Hematopoietic multipotent progenitor cell (in vitro differentiated cells): ENCODE measurements at places on chromosomes 7 and 10.

DNA sequence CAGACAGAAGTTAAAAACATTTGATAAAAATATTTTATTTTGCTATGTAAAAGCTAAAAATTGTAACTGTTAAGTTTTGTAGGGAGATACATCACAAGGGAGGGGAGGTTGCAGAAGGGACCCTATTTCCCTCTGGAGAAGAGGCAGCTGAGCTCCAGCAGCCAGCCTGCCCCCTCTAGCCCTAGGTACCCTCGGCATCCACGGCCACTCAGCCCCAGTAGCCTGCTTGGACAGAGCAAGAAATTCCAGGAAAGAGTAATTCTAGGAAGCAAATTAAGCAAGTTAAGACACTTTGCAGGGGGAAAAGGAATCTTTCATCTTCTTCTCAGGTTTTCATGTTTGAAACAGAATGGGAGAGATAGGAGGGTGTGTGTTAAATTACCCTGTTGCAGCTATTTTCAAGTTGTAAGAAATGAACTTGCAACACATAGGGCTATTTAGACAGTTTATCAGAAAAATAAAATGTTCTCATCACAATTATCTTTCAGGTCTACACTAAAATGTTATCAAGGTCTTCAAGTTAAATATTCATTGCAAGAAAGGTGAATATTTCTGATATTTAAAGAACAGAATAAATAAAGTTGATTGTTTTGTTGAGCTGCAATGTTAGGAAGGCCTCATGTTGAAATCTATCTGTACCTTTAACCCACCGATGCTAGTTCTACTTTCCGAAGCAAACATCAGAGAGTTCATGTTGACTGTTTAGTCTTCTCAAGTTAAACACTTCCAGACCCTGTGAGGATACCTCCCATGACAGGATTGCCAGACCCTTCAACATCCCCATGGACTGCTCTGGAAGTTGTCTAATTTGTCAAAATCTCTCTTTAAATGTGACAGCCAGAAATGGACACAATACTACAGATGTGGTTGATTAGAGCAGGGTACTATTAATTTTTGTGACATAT, 5.5 kb downstream of the SGCE start:
- no peak for DNase-seq

GRCh38 chr7:37730501-37730900, 46.9 kb downstream of the GPR141 start:
- DNase-seq = no peak

DNA sequence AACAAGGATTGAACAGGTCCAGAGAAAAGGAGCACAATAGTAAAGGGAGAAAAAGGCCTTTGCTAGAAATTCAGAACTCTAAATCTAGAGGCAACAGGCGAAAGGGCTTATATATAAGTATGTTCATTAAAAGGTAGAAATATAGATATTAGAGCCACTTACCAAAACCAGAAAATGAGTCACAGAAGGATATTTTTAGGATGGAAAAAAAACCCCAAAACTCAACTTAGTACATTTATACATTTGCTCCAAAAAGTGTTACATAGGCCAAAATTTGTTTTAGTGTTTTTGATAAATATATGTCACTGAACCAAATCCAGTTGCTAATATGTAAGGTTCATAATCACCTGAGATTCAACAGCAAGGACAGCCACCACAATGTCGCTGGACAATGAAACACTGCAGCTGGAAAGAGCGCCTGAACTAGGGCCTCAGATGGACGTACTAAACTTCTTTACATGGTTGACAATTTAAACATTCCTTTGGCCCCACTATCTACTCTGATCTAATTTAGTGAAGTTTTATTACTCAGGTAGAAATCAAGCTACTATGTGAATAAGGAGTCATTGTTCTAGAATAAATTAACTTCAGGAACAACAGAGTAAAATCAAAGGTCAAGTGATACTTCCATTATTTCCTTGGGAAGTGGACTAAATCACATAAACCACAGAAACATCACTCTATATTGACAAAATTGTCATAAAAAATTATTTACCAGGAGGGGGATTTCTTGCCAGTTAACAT, 10.9 kb downstream of the FAM3C start:
- DNase-seq = no peak

DNA sequence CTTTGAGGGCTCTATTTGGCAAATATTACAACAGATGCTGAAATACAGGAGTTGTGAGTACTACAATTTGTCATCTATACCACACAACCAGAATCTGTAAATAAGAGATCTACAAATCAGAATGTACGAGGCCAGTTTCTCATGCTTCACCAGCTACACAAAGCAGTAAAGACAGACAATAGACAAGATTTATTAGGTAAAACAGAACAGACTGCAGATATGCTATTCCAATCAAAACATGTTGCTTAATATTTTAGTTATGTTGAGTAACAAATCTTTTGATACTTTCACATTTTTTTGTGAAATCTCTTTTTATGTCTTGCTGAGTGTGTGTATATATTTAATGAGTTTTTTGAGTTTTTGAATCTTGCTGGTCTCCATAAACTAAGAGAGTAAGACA, 109.1 kb downstream of the CHCHD3 start:
- no peak for DNase-seq

- no peak for DNase-seq
Observed at GRCh38 chr10:43648095-43648397, 635 bp downstream of the ZNF32 start.

GRCh38 chr10:79124066-79124465, 55.3 kb downstream of the ZMIZ1 start:
- no peak for DNase-seq

- no peak for DNase-seq
Observed at GRCh38 chr7:26497801-26498596, 206.3 kb downstream of the SNX10 start.

DNA sequence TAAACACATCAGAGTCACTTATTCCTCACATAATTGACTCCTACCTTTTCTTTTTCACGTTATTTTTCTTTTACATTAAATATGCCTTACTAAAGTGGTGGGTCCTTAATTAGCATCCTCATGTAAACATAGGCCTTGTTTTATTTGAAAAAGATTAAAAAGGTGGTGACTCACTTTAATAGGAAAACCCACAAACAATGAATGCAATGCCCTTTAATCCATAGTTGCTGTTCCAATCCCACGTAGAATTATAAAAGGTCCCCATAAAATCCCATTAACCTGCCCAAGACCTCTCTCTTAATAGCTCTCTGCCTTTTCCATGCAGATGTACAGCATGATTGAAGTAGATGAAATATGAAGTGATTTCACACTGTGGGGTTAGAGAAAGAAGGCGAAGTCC, 32.2 kb downstream of the SLC16A12 start:
- DNase-seq = no peak
